ENCODE measurements at places on chromosomes 3 and 15.

DNA sequence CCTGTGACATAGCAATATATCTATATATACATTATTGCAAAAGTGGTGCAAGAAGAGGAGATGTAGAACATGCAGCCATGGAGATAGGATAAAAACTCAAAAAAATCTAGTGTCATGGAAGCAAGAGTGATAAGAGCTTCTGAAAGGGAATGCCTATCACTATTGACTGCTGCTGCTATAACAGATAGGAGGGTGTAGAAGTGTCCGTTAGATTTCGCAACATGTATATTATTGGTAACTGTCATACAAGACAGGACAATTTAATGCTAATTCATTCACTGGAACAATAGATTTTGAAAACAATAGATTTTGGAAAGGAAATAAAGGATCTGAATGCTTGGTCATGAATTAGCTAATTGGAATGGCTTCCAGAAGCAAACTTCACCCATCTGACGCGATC, 224.5 kb downstream of the ZNF385D start:
- DNase-seq, result no peak

DNA sequence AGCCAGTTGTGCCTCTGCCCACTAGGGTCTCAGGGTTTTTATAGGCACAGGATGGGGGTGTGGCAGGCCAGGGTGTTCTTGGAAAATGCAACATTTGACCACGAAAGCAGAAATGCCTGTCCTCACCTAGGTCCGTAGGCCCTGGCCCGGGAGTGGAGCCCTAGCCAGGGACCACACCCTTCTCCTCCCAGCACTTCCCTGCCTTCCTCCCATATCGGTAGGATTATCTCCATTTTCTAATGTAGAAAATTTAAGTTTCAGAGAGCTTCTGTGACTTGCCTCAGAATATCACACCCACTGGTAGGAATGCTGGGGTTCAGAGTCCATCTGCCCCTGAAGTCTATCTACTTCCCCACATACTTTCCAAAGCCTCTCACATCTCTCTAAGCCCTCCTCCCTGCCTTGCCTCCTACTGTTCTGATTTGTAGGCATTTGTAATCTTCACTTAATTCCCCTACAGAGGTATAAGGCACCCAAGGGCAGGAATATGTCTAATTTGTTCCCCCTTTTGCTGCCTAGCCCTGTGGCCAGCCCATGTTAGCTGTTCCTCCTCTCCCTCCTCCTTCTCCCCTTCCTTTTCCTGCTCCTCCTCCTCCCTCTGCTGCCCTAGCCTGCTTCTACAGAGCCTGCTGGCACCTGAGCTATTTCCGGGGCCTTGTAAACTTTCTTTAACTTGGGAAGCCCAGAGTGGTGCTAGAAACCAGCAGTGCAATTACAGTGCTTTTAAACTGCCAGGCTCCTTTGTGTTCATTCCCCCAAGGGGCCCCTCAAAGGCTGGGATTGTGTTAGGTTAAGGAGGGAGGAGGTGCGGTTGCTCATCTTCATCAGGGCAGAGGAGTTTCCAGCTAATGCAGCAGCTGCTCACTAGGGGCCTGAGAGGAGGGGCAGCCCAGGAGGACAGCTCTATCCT, 71.1 kb downstream of the MRPL46 start:
- peak; percentile 32 for DNase-seq

DNA sequence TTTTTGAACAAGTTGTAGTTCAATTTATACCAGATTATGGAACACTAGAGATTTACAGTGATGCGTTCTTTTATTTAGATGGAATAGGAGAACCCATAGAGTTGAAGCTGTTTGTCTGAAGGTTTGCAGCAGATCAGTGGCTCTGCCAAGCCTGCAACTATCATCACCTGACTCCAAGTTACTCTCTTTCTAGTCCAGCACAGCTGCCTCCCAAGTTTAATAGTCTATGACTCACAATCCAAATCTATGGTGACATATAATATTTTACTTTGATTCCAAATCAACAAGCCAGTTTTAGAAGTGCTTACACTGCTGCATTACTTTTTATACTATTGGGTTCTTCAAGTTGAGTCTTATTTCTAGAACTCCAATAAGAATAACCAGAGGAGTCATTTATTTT, 400.4 kb downstream of the LPP start:
- no peak for DNase-seq

GRCh38 chr15:71357321-71357732, 242.1 kb downstream of the THSD4 start:
- no peak for DNase-seq

DNA sequence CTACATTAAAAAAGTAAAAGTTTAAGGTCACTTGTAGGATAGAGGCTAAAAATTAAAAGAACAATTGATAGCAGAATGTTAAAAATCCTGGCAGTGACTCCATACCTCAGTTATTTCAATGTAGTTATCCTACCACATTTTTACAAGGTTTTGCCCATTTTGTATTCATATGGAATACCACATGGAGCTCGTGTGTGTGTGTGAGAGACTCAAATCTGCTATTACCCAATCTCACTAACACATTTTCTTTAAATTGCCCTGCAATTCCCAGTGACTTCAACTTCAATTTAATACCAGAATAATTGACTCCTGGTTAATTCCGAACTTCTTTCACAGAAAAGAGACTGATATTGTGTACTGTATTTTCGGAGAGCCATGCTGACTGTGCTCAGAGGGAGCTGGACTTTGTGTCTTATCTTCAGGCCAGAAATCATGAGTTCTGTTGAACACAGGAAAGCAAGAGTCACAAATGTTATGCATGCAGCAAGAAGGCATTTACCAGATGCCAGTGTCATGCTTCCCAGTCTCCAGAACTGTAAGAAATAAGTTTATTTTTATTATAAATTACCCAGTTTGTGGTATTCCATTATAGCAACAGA, 529.0 kb upstream of the NECTIN3 start:
- DNase-seq, result no peak

DNA sequence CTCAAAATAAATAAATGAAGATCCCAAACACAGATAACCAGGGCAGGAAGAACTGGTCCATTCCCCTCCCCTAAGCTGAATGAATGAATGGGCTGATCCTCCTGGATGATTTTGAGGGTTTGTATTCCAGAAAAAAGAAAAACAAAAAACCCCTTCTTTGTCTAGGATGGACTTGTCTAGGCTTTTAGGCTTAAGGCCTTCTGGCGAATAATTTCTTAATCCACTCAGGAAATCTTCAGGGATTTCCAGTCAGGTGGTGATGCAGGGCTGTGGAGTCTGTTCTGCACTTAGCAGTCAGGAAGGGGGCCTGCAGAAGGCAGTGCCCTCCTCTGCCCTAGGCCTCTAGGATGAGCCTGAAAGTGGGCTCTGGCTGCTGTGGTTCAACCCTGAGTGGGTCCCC, 52.1 kb downstream of the BDH1 start:
- DNase-seq, result no peak

DNA sequence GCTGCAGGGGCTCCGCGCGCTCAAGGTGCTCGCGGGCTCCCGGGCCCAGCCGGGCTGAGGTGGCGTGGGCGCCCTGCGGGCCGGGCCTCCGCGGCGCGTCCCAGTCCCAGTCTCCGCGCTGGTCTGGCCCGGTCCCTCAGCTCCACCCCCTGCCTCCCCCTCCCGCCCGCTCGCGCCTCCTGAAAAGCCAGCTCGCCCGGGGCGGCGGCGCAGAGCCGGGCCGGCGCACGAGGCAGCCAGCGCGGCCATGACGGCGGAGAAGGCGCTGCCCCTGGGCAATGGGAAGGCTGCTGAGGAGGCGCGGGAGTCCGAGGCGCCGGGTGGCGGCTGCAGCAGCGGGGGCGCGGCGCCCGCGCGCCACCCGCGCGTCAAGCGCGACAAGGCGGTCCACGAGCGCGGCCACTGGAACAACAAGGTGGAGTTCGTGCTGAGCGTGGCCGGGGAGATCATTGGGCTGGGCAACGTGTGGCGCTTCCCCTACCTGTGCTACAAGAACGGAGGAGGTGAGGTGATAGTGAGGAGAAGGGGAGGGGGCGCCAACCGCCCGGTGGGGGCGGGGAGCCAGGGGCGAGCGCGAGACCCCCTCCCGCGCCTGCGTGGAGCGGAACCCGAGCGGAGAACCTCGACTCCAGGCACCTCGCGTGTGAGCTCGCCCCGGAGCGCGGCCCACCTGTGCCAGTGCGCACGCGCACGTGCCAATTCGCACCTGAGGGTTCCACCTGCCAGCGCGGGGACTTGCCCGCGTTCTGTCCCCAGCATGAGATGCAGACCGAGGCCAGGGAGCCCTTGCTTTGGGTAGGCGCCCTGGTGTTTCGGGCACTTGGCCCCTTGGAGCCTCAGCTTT, at the start of gene SLC6A11:
TSS of gene SLC6A11 (plus strand) at position 210 of the 844 bp plus-strand sequence. CDS start at position 248, 38 bp downstream.
- no peak for DNase-seq

GRCh38 chr3:114899186-114899931, 247.7 kb downstream of the ZBTB20 start:
- peak; percentile 42 for DNase-seq

- DNase-seq, result no peak
These were observed 697.1 kb downstream of the NLGN1 start for GRCh38 chr3:174094669-174095068.

GRCh38 chr15:40282147-40282868, 556 bp downstream of the ANKRD63 start:
- peak; percentile 74 for DNase-seq

GRCh38 chr3:62143843-62144450, 229.4 kb downstream of the FEZF2 start:
- no peak for DNase-seq

DNA sequence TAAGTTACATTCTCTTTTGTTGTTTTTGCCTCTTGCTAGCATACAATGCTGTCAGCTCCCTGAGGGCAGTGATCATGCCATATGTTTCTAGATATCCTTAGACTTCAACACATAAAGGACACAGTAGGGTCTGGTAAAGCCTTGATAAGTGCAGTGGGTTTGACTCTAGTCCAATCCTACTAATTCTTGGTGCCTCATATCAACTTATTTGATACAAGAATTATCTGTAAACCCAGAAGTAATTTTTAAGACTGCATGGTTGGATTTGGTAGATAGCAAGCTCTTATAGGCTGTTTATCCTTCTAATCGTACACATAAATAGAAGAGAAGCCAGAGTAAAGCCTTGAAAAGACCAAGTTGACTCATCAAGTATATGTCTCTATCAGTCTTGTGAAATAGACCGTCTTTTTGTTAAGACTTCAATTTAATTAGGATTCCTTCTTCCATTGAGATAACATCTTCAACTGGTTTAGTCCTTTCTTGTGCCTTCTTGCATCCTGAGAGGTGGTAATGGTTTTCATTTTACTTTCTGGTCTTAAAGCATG, 265.6 kb upstream of the CDIN1 start:
- DNase-seq, result no peak

DNA sequence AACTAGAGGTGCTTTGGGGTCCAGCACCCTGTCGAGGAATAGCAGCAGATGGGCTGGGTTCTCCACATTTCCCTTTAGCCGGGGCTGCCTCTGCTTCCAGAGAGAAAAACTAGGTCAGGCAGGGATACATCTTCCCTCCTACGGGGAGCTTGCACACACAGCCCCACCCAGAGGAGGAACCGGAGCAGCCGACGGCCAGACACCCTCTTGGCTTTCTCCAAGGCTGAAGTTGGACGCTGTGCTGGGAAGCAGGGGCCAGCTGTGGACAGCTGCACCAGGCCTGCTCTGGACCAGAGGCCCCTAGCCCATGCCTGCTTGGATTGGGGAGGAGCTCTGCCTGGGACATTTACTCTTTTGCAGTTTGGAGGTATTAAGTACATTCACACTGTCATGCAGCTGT, 44.7 kb upstream of the NR2C2 start:
- no peak for DNase-seq

- DNase-seq, result no peak
These were observed 80.9 kb downstream of the PDE8A start for GRCh38 chr15:85062560-85062959.

DNA sequence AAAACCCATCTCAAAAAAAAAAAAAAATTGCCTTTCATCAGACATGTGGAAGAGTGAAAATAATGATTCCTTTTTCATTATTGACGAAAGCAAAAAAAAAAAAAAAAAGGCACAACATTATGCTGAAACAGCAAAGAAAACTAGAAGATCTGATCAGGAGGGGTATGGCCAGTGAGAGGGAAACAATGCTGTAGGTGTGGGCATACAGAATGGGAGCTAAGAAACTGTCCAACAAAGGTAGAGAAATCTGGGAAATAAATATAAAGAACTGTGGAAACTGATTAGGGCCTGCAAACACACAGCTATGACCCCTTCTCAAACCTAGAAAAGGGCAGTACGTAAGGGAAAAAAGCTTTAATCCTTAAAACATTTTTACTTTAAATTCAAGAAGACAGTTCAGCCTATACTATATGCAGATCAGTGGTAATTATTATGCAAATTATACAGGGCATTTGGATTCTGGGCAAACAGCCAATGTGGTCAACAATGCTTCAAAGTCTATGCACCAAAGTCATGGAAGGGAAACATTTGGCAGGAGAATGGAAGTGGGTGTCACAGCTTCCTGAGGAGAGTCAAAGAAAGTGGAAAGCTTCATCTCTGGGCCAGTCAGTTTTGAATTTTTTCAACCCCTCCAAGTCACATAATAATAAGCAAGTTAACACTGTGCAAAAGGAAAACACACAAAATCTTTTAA, 68.3 kb upstream of the SLC12A8 start:
- DNase-seq, result no peak

- DNase-seq, result no peak
These were observed 983.0 kb downstream of the SI start for GRCh38 chr3:164095279-164095678.

GRCh38 chr3:126880901-126881300, 102.0 kb upstream of the PLXNA1 start:
- DNase-seq, result no peak

GRCh38 chr15:41952013-41952563, 20.3 kb downstream of the EHD4 start:
- DNase-seq, result no peak

GRCh38 chr3:142929109-142929508, 34.4 kb downstream of the PAQR9 start:
- DNase-seq, result peak; percentile 62

GRCh38 chr3:131658115-131658514, 155.3 kb upstream of the MRPL3 start:
- peak; percentile 21 for DNase-seq

- no peak for DNase-seq
These were observed 289.4 kb upstream of the IGF1R start for GRCh38 chr15:98358971-98359370.

DNA sequence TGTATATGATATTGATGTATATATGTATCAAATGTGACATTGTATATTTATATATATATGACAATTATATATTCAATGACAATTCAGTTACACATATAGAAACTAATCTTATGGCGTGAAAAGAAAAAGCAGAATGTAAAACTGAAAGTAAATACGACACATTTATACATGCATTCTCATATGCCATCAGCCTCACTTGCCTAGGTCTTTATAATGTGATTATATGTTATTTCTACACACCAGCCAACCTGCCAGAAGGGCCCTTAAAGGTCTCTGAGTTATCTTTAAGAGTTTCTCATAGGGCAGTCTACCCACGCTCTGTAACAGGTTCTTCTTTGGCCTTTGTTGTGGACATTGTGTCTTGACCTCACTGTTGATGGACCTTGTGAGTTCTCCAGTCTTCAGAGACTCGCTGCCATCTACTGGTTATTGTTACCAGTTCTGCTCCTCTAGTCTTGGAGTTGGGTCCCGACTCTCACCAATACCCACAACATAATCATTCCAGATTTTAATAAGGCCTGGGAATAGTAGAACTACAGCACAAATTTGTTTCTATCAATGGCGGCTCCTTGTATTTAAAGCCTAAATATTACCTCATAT, 371.5 kb upstream of the GOLIM4 start:
- DNase-seq, result peak; percentile 16
